ENCODE measurements at places on chromosomes 6 and 20. TPM values are rescaled to one million over a fixed set of nuclear protein-coding genes. Genes with fewer than 3 reads are reported as not detected.
A peak's percentile ranks its signal among the peaks of the same experiment; 100 is the strongest.

DNA sequence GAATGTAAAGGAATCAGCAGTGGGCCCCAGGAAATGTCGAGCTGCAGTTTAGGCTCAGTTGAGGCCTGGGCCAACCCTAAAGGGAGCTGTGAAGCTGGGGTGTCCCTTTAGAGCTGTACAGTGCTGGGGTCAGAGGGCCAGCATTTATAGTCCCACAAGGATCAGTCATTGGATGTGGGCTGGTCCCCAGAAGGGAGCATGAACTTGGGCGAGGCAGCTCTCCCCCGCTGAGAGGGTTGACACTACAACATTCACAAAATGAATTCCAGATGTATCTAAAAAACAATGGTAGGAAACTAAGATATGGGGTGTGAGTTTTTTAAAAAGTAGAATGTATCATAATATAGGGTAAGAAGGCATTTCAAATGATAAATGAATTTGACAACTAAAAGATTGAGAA lies 29.7 kb upstream of the TMX4 start:
- H3K4me3 ChIP-seq, result no peak overlapping the region
- H3K36me3 ChIP-seq, result no peaks in the 10 kb centered on the region
- H3K27ac ChIP-seq, result no peak overlapping the region
- H3K4me1 ChIP-seq, result no peaks in the 10 kb centered on the region
- DNase-seq, result no peak

- peak; percentile 97 for DNase-seq
- peak overlapping the region; percentile 45 for H3K4me3 ChIP-seq
- H3K27ac ChIP-seq, result peak overlapping the region; percentile 81
- H3K27me3 ChIP-seq, result no peaks in the 10 kb centered on the region
- no peaks in the 10 kb centered on the region for H3K36me3 ChIP-seq
Measured at GRCh38 chr20:58131551-58132142, 96.8 kb downstream of the ANKRD60 start.

- H3K27me3 ChIP-seq, result no peaks in the 10 kb centered on the region
- H3K4me1 ChIP-seq, result peaks cover 17% of the 10 kb centered on the region
- H3K36me3 ChIP-seq, result no peaks in the 10 kb centered on the region
Measured at GRCh38 chr20:42610070-42610469, 579.6 kb downstream of the PTPRT start.

The EYA2 gene
- total RNA-seq, result 56.4 TPM

GRCh38 chr20:50980071-50980681 lies 21.6 kb downstream of the MOCS3 start:
- H3K27me3 ChIP-seq, result no peaks in the 10 kb centered on the region
- H3K4me3 ChIP-seq, result no peak overlapping the region
- peak overlapping the region; percentile 55 for H3K27ac ChIP-seq
- DNase-seq, result peak; percentile 80
- H3K36me3 ChIP-seq, result no peaks in the 10 kb centered on the region
